ENCODE measurements at places on chromosomes 13 and 19.

- no peak for DNase-seq
Measured at GRCh38 chr13:97435323-97435722, 1.4 kb downstream of the RAP2A start.

GRCh38 chr19:54203151-54203611 lies 2.5 kb downstream of the RPS9 start:
- DNase-seq, result peak; percentile 9

GRCh38 chr19:35673121-35673804 lies 6.9 kb downstream of the UPK1A start:
- DNase-seq, result peak; percentile 43

DNA sequence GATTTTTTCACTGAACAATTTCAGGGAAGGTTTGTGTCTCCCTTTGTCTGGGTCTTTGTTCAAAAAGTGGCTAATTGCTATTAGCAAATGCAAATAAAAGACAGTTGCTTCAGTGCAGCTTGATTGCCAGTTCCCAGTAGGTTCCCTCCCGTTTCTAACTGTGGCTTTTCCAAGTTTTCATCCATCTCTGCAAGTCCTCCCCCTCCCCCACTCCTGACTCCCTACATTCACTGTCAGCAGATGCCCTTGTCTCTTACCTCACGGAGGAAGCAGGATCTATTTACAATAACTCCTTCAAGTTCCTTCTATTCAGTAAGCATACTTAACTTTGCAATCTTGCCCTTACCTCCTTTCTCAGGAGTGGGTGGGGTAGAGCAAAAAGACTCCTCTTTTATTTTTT lies 55.4 kb upstream of the SCEL start:
- peak; percentile 2 for DNase-seq

DNA sequence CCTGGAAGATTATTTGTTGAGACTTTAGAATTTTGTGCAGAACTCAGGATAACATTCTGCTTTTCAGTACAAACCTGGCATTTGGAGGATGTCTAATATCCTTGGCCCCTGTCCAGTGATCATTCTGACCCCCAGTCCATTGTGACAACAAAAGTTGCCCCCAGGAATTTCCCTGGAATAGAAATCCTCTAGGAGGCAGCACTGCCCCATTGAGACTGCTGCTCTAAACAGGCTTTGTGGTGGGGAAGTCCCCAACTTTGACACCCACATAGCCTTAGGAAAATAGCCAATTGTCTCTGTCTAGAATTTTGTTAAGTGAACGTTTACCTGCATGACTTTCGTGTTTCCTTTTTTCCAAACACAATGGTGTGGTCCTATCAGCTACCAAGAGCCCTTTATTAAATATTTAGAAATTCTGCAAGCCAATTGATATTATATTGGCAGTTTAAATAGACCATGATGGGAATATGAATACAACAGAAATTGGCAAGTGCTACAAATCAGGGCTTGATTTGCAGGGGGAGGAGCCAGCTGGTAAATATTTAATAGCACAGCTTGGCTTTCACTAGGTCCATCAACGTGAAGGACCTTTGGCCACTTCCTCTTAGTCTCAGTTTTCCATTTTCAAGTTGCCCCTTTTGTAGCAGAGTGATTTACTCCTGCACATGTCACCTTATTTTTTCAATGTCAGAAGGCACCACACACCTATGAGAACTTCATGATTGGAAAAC lies 451.7 kb downstream of the EFNB2 start:
- DNase-seq, result peak; percentile 59

- DNase-seq, result no peak
Measured at GRCh38 chr19:41255171-41255570, 9.0 kb upstream of the HNRNPUL1 start.

Measured in fibroblast of lung (primary cell).